ENCODE measurements at places on chromosomes 1 and 21. TPM values are rescaled to one million over a fixed set of nuclear protein-coding genes. Genes with fewer than 3 reads are reported as not detected.

UBR4 gene
- 116 TPM for total RNA-seq

SLAMF1 gene
- total RNA-seq = 166 TPM

NLRP3 gene
- total RNA-seq = 1.5 TPM

PLD5 gene
- not detected for total RNA-seq

CCDC181 gene
- total RNA-seq = not detected

SLC35F3 gene
- total RNA-seq = 0.59 TPM

MMP23B gene
- 1.1 TPM for total RNA-seq

PLA2G2F gene
- total RNA-seq = not detected

BMP8B gene
- 0.55 TPM for total RNA-seq

S100A7 gene
- not detected for total RNA-seq

ZNF695 gene
- 0.99 TPM for total RNA-seq

APP gene
- total RNA-seq = 46.3 TPM

KLHDC9 gene
- total RNA-seq = 1.2 TPM

BLACAT1 gene
- total RNA-seq = 0.90 TPM

CRYAA gene
- total RNA-seq = not detected

SPRR4 gene
- total RNA-seq = not detected

MAP3K21 gene
- total RNA-seq = 5.6 TPM

CDK18 gene
- 2.6 TPM for total RNA-seq

ZNF692 gene
- 60.4 TPM for total RNA-seq

DNASE2B gene
- total RNA-seq = not detected

Data from activated CD4-positive, alpha-beta memory T cell treated with anti-CD3 and anti-CD28 coated beads for 36 hours (primary cell).